Breast epithelium (tissue), 4 donors: ENCODE measurements at places on chromosomes 12 and 14. TPM values are rescaled to one million over a fixed set of nuclear protein-coding genes. Genes with fewer than 3 reads are reported as not detected.
A peak's percentile ranks its signal among the peaks of the same experiment; 100 is the strongest.

IRAK4 gene
- 38.7 TPM for total RNA-seq

DNA sequence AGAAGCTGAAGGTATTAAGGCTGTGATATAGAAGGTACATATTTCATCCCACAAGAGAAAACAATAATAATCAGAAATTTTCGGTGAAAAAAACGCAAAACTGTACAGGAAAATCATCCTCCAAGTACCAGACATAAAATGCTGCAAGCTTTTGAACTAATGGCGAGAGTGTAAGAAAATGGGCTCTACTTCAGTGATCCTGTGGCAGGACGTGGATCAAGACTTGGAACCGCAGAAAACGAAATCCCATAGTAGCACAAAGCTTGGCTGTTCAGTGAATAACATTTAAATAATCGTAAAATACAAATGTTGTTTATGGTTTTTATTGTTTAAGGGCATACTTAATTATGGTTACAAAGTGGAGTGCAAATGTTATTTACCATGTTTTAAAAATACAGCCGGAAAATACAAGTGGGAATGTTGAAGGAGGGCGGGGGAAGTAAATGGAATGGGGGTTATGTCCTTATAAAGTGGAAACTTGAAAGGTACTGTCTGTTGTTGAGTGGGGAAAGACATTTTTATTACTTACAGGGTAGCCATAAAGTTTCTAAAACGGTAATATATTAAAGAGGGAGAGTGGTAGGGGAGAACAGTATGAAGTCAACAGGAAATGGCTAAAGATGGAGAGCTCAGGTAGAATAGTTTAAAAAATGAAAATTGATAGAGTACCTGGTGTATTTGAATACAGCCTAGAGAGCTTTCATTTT, 1.1 kb downstream of the SMIM10L1 start:
- DNase-seq = no peak

GRCh38 chr14:90513161-90514014, 116.6 kb downstream of the CALM1 start:
- DNase-seq = peak; percentile 82

- no peak for DNase-seq
Observed at GRCh38 chr12:740921-741320, 11.5 kb upstream of the WNK1 start.

LHX5 gene
- total RNA-seq = not detected

TAS2R20 gene
- 4.6 TPM for total RNA-seq

DNA sequence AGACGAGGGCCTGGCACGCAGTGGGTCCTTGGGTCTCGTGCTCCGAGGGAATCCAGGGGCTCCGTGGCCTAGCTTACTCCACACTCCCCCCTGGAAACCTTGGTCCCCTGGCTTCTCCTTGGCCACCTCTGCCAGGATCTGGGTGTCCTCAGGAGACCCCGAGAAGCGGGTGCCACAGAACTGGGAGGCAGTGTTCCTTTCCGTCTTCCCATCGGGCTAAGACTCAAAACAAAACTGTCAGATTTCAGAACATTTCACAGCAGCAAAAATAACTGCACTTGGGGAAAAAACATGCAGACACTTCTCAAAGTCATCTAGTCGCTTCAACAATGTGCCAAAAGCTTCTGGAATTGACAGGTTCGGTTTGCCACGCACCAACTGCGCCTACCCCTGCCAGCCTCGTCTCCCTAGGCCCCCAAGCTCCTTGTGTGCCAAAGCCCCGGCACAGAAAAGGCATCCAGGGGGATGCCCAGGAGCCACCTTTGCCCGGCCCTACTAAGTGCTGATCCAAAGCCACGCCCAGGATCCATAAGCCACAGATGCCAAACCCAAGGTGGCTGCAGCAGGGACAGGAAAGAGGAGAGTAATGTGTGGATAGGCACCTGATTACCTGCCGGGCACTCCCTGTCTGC, 58.4 kb upstream of the DIO3 start:
- DNase-seq = peak; percentile 7

DEGS2 gene
- 12.0 TPM for total RNA-seq

DNA sequence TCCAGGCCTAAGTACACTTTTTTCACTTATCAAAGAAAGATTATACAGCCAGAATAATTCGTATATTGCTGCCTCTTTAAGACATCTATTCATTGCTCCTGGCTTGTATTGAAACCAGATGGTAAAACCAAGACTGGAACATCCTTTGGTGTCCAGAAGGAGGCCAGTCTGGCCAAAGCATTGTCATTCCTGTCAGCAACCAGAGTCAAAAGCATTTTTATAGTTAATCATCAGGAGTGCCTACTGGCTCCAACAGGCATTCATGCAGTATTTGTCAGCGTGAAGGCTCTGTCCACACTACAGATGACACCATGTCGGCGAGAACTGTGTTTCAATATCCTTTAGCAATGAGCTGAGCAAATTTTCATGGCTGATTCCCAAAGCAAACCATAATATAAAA, 118.0 kb upstream of the G2E3 start:
- no peak for DNase-seq

BEGAIN gene
- 2.0 TPM for total RNA-seq

DNA sequence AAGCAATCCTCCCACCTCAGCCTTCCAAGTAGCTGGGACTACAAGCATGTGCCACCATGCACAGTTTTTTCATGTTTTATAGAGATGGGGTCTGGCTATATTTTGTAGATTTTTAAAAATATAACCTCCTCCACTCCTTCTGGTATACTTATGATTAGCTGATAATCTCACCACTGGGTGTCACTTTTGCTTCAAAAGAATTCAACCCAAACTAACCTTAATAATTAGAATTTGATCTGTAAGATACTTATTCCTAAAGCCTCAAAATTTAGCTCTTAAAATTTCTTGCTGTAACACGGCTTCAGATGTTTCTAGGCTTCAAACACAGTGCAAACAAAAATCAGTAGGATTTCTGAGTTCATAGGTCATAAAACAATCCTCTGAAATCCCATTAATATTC, 130.3 kb downstream of the CEP83 start:
- no peak for DNase-seq

DNA sequence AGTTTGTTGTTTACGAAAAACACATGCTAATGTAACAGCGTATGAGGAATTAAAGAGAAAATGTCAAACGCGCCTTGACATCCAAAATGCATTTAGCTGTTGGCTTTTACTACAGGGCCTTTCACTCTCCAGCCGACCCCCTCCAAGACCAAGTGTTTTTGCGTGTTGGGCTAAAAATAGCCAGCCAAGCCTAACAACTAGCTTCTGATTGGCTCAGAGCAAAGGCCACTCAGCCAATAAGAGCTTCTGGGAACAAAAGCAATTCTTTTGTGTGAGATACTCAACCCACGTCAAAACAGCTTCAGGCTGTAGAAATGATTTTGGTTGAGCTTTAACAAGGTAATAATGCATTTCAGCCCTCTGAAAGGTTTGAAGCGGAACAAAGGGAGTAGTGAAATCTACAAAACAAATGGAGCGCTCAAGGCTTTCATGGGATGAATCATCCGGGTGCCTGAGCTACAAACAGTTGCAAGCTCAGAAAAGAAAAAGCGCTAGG, 198.7 kb upstream of the DCN start:
- DNase-seq = no peak

- no peak for DNase-seq
Observed at GRCh38 chr12:6699989-6700645, 498 bp downstream of the PIANP start.

DNA sequence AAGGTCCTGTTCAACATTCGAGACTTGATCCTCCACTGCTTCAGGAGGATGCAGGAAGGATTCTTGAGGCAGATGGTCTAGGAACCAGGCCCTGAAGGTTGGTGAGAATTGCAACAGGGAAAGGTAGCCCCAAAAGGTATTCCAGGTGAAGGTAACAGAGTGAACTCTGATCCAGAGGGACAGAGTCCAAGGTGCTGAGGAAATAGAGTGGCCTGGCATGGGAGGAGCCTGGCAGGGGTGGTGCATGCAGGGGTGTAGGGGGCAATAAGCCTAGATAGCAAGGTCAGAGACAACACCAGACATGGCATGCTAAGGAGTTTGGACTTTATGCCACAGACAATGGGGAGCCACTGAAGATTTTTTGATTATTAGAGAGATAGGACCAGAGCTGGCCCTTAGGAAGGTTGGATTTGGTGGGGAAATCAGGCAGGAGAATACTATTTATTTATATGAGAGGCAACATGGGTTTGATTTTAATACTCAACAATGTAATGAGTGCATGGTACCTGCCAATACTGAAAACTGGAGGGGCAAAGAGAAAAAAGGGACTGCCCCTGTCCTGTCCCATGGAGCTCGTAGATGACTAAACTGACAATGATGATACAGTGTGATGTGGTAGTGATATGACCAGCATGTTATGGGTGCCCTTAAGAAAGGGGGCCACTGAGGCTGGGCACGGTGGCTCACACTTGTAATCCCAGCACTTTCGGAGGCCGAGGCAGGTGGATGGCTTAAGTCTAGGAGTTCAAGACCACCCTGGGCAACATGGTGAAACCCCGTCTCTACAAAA, 50.5 kb upstream of the TMED10 start:
- no peak for DNase-seq

GRCh38 chr12:94026596-94026995, 121.8 kb upstream of the PLXNC1 start:
- no peak for DNase-seq

DNA sequence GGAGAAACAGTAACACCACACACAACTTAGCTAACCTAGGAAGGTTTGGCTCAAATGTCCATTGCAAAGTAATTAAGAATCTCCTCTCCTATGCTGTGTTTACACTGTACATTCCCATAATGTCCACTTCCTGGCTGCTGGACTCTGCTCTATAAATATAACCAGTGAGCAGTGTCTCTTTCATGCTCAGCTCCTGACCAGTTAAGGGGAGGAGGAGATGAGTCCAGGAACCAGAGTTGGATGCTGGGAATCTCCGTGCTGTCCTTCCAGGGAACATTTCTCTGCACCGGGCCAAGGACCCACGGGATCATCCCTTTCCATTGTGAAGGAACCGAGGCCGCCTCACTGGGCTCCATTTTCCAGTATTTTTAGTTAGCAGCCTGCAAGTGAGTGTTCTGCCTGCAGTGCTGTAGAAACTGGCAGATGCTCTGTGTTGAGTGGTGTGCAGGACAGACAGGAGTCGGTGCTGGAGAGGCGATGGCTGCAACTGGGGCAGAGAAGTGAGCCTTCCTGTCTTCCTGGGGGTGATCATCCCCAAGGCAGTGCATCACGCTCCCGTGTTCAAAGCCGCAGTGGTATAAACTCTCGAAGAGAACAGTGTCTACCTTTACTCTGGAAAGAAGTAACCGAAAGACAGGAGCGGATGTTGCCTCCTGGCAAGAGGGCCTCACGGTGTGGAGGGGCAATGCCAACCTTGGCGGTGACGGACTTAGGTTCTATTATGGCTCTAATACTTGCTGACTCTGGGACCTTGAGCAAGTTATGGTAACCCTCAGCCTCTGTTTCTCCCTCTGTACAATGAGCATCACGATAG, 195.5 kb downstream of the CACNA1C start:
- no peak for DNase-seq

DNA sequence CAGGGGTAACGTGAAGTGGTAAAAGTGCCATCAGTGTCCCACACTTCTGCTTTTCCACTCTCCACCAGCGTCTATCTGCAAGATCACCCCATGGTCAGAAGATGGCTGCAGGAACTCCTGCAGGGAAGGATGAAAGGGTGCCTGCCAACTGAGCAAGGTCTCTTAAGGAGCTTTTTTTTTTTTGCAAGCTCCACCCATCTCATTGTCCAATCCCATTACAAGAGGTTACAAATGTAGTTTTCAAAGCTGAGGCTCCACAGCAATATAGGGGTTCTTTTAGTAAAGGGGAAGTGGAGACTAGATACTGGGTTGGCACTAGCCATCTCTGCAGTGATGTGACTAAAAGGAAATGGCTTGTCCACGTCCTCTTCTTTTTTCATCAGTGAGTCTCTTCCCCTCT, 5.9 kb upstream of the BHLHE41 start:
- no peak for DNase-seq

OR6C2 gene
- not detected for total RNA-seq

ANKS1B gene
- 115 TPM for total RNA-seq

- DNase-seq = no peak
Observed at GRCh38 chr14:49052521-49052920, 533.7 kb downstream of the RPS29 start.

MYG1 gene
- 35.7 TPM for total RNA-seq

ASCL1 gene
- total RNA-seq = not detected

DNA sequence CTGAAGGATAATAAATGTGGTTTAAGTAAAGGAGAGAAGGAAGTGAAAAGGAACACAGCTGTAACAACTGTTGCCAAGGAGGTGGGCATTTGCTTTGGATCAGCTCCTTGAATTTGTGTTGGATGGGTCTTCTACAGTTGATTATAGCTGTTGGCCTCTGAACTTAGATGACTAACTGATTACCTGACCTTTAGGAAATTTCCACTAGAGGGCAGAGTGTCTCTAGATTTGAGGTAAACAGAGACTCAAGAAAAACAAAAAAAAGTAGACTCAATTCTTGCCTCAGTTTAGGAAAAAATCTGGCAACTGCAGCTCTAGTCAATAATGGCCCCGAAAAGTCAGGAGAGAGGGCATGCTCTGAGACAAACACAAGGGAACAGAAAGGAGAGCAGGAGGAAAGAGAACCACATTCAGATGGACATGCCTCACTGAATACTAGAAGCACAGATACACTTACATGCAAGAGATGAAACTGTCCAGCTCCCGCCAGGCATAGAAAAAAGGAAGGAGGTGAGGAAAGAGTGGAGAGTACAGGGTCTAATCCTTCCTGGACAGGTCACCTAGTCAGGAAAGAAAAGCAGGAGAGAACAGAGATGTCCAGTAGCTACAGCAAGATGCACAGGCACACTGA, 20.6 kb downstream of the COX14 start:
- no peak for DNase-seq

PTCSC3 gene
- not detected for total RNA-seq

CD4 gene
- 11.0 TPM for total RNA-seq

PARPBP gene
- 1.1 TPM for total RNA-seq

DNA sequence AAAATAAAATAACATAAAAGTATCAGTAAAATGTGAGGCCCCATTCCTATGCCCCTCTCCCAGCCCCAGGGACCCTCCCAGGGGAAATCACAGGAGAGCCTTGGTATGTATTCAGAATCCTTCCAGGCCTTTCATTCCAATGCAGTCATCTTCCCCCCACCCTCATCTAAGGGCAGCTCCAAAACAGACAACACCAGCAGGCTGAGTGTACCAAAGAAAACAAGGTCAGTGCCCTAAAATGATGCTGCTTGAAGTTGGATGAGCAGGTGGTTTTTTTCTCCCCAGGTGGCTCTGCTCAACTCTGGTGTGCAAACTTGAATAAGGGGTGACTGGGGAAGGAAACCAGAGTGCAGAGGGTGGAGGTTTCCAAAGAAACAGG, 56.2 kb downstream of the TSPAN9 start:
- DNase-seq = no peak

CLEC7A gene
- total RNA-seq = 5.2 TPM

GRCh38 chr12:103716517-103717196, 124.4 kb downstream of the NT5DC3 start:
- no peak for DNase-seq

DNA sequence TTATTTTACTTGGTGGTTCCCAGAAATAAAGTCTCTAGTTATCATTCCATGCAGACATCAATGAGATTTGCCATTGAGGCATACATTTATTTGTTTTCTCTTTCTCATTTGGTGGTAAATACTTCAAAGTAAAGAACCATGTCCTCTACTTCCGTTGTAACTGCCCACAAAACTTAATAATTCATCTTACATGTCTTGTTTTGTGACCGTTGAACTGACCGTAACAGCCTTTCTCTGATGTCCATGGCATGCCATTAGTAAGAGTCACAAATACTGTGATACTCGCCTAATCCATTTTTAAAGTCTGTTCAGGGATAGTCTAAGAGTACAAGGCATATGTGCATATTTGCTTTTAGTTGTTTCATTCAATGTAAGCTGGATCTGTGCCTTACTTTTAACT, 145.3 kb downstream of the ETV6 start:
- DNase-seq = no peak
